Activated CD4-positive, alpha-beta T cell treated with anti-CD3 and anti-CD28 coated beads, Interleukin-2, Interleukin-6, amounts not matched to agents 100 ng/mL and 50 ng/mL, durations not matched to agents 16 hours and 8 hours (primary cell): ENCODE measurements at places on chromosomes 7 and 10.

- no peak for DNase-seq
Measured at GRCh38 chr7:46226860-46227259, 305.8 kb upstream of the IGFBP3 start.

- DNase-seq: no peak
Measured at GRCh38 chr10:54478601-54479000, 322.4 kb downstream of the PCDH15 start.

GRCh38 chr10:17756557-17757217, 4.7 kb downstream of the TMEM236 start:
- DNase-seq: peak; percentile 30

- DNase-seq: no peak
Measured at GRCh38 chr10:6228010-6228511, 25.3 kb downstream of the PFKFB3 start.

DNA sequence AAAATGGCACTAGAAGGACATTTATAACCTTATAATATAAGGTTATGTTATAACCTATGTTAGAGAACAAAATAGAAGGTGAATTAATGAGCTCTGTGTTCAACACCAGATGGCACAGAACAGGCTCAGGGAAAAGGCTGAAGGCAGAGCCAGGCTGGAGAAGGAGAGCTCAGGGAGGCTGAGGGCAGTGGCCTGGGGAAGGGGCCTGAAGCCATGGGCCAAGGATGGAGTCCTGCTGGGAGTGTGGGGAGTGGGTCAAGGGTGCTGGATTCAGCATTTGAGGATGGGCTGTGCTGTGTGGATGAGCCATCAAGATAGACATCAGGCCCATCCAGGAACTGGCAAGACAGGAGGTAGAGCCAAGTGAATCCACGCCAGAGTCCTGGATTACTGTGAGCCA, 218.8 kb downstream of the ZNF248 start:
- no peak for DNase-seq

DNA sequence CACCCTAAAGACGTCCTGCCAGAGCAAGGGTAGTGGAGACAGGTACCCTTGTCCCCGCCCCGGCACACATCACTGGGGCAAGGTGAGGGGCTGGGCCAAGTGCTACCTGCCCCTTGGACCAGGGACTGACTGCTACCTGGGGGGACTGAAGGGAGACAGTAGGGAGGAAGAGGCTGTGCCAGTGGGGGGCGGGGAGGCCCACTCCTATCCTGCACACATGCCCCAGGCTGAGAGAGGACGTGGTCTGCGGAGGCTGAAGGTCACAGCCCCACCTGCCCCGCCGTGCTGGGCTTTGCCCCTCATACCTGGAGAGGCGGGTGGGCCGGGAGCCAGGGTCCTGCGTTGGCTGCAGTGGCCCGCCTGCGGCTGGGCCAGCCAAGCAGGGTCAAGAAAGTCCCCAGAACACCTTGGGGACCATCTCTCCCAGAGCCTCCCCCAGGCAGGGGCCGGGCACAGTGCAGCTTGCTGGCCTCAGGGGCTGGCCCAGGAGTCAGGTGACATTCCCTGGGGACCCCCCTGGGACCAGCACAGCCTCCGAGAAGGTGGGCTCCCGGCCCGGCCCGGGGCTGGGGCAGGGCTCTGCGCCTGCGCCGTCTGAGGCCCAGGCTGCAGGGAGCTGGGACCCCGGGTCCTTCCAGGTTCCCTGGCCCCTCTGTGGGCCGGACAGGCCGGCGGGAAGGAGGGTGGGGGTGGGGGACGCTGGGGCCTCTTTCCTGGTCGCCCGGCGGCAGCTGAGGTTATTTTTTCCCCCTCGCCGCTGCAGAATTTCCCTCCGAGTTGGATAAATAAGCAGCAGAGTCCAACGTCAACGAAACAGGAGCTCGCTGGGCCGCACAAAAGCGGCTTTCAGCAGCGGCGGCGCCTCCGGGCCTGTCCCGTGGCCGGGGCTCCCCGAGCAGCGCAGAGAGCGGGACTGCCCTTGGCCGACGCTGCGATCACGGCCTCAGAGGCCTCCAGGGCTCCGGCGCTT, 9.8 kb upstream of the FZD9 start:
- DNase-seq: no peak

DNA sequence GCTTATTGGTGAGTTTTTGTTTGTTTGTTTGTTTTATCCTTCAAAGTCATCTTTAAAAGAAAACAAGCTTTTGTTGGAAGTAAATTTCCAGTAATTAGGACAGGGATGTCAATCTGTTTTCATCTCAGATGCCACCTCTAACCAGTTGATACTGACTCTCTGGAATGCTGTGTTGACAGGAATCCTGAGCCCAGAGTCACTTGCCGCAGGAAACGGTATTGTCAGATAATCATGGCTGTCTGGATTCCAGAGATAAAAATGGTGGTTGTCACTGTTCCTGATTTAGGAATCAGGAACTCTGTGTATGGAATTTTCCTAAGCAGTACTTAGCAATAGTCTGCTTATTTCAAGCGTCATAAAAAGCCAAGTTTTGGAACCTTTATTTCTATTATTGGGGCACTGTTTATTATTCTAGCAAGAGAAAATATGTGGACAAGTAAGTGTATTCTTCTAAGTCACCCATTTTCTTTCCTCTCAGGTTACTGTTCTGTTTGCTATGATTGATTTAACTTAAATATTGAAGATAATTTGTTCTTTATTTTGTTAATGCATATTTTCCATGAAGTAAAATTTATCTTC, 39.2 kb downstream of the CDC123 start:
- no peak for DNase-seq

DNA sequence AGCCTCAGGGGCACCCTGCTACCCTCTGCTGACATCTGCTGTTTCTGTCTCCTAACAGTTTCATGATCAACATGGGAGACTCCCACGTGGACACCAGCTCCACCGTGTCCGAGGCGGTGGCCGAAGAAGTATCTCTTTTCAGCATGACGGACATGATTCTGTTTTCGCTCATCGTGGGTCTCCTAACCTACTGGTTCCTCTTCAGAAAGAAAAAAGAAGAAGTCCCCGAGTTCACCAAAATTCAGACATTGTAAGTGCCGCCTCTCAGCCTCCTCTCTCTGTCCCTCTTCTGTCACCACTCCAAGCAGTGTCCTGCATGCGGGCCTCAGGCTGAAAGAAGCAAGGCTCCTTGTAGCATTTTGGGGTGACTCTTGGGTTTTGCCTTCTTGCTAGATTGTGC, 39.0 kb downstream of the POR start:
- DNase-seq: no peak

- DNase-seq: peak; percentile 16
Measured at GRCh38 chr7:142866361-142867096, 11.7 kb downstream of the EPHB6 start.

GRCh38 chr10:10527861-10528562, 489.7 kb upstream of the CELF2 start:
- DNase-seq: no peak

DNA sequence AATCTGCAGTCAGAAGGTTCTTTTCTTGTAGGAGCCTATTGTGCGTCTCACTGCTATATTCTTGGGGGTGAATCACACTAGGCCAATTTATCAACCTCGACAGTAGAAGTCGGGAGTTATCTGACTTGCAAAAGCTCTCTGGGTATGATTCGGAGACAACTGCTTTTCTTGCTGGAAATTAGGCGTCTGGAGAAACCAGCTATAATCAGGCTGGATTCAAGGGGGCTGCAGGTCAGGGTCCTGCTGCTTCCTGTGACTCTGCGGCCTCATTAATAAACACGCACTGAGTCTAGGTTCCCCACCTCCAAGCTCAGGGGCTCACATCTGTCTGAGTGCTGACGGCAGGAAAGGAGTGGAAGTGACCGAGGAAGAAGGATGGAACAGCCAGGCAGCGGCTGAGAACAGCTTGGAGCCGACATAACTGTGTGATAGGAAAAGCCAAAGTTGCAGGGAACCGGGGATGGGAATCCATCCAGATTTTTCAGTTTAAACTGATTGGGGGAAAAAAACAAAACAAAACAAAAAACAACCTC, 184.6 kb downstream of the FANK1 start:
- no peak for DNase-seq

DNA sequence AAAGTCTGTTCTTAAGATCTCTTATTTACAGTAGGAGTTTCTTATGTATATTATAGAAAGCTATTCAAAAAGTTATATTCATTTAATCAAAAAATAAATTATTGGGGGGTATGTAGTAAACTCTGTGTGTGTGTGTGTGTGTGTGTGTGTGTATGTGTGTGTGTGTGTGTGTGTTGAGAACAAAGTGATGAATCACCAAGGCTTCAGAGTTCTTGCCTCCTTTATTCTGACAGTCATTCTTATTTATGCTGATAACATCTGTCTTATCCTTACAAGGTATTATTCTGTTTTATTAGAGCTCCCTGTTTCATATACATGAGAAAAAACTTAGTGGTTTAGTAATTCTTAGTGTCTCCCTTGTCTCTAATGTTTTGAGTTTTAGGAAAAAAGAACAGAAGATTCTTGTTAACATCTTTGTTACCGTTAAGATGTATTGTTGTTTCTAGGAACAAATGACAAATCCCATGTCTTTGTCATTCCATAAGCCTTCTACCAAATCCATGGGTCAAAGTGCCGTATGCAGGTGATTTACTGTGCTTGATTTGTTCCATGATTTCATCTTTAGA, 424.0 kb downstream of the EXOC4 start:
- no peak for DNase-seq

GRCh38 chr10:129446183-129446581, 20.9 kb upstream of the MGMT start:
- DNase-seq: no peak

DNA sequence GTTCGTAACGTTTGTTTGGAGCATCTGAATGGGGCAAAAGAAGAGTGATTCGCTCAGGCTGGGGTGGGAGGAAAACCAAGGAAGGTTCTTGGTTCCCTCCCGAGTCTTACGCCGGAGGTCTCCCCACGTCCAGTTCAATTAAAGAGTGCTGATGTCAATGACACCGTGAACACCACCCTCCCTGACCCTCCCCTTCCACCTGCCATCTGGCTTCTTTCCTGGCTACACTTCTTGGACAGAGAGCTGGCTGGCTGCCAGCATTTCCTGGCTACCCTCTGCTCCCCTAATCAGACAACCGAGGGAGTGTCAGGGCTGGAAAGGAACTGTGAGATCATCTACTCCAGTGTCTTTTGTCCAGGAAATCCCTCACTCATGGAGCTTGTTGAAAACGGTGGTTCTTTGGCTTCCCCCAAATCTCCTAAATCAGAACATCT, 24.1 kb upstream of the FFAR4 start:
- no peak for DNase-seq

GRCh38 chr10:60508831-60509230, 119.2 kb upstream of the ANK3 start:
- no peak for DNase-seq

GRCh38 chr7:4633012-4633411, 49.1 kb upstream of the FOXK1 start:
- DNase-seq: peak; percentile 44

DNA sequence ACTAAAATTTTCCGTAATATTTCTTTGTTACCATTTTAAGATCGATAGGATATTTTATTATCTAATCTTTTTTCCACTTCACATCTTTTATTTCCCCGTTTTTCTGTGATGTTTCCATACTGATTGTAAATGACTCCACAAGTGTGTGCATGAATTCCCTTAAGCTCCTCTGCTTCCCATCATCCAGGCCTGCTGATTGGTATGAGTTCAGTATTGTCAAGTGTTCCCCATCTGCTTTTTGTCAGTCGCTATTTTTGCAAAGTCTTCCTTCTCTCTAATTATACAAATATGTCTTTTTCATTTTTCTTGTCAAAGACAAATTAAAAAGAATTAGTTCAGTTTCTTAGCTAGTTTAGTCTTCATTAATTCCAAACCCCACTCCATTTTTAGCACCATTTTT, 184.7 kb downstream of the EXOC4 start:
- DNase-seq: no peak

GRCh38 chr7:139875821-139876241, 46.8 kb downstream of the TBXAS1 start:
- no peak for DNase-seq

- no peak for DNase-seq
Measured at GRCh38 chr10:76935941-76936613, 701.5 kb downstream of the KCNMA1 start.

GRCh38 chr10:110574420-110574819, 6.9 kb downstream of the SMC3 start:
- no peak for DNase-seq

DNA sequence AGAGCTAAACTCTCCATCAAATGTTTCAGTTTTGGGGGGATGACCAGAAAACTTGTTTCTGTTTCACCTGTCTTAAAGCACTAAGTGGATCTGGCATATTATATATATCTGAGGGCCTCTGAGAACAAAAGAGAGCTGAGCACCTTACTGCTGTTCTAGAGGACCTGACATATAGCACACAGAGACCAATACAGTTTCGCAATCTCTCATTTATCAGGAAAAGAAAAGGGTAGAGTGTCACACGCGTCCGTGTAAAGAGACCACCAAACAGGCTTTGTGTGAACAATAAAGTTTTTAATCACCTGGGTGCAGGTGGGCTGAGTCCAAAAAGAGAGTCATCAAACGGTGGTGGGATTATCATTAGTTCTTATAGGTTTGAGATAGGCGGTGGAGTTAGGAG, 434.5 kb upstream of the KCND2 start:
- no peak for DNase-seq

DNA sequence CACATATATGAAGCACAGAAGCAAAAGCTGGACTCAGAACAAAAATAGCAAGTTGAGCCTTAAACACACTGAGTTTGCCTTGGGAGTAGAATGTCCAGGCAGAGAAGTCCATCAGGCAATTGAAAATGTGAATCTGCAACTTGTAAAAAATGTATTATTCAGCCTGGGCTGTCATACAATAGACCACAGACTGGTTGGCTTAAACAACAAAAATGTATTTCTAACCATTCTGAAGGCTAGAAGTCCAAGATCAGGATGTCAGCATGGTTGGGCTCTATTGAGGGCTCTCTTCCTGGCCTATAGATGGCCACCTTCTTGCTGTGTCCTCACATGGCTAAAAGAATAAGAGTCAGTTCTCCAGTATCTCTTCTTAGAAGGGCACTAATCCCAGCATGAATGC, 76.5 kb upstream of the CAPZA2 start:
- no peak for DNase-seq

DNA sequence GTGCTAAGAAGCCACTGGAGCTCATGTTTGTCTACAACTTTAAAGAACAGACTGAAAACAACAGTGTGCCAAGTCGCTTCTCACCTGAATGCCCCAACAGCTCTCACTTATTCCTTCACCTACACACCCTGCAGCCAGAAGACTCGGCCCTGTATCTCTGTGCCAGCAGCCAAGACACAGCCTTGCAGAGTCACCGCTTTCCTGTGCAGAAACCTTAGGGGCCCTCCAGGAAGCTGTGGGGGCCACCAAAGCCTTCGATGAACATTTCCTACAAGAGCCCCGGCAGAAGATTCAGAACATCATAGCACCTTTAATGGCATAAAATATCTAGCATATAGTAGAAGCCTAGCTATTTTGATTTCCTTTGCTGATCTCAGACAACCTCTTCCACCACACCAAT, 88.0 kb upstream of the PRSS58 start:
- peak; percentile 39 for DNase-seq
